ENCODE measurements at places on chromosomes 1 and 21.

DNA sequence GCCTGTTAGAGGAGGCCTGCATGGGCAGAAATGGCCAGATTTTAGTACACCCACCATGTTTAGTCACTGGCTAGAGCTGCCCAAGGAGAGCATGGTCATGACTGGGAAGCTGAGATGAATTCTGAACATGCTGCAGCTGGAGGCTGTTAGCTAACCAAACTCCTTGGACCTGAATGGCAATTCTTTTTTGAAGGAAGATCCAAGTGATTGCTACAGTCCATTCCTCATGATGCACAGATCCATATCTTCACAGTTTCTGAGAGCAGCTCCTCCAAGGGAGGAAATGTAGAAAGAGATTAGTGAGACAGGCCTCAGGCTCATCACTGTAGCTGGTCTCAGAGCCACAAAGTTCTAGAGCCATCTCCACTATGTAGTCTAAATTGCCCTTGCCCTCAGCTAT lies 11.1 kb downstream of the ZFYVE9 start:
- peak; percentile 13 for DNase-seq

DNA sequence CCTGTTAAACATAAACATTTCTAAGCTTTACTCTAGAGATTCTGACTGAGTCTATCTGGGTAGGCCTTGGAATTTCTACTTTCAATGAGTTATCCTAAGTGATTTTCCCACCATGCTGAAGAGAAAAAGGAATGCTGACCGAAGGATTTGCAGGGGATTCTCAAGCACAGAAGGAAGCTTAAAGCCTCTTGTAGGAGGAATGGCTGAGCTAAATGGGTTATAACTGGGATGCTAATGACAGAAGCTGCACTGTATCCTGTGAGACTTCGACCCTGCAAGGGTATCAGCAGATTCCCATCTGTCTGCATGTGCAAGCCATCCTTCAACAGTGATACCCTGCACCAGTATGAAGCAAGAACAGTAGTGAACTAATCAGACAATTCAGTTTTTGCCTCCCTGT lies 35.4 kb downstream of the SLC35D1 start:
- no peak for DNase-seq

- no peak for DNase-seq
Observed at GRCh38 chr1:113993766-113994165, 14.5 kb downstream of the OLFML3 start.

DNA sequence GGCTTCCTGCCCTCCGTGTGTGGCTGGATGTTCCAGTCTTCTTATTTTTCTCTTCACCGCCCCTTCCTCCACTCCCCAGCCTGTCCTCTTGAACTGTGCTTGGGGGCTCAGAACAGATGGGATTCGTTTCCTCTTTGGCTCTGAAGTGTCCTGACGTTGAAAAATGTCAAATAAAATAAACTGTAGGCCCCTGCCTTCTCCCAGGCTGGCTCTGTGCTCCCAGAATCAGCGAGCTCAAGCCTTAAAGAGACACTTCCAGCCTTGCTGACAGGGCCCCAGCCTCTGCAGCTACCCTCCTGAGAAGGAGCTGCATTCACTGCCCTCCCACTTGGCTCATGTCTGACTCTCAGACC lies 104.2 kb upstream of the IPO9 start:
- DNase-seq, result no peak

DNA sequence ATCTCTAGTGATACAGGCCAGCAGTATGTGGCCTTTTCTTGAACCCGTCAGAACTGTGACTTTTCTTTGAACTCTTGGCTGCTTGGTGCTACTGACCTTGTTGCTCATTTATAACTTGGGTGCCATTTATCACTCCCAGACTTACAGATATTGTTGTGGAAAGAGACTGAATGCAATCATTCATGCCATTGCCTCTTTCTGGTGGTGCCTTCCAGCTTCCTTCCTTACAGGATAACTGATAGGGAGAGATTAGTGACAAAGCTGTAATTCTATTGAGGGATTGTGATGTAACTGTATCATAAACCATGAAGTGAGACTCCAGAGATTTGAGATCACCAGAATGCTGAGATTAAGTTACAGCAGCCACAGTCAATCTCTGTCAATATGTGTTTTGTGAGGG lies 256.5 kb downstream of the USP25 start:
- DNase-seq, result no peak

DNA sequence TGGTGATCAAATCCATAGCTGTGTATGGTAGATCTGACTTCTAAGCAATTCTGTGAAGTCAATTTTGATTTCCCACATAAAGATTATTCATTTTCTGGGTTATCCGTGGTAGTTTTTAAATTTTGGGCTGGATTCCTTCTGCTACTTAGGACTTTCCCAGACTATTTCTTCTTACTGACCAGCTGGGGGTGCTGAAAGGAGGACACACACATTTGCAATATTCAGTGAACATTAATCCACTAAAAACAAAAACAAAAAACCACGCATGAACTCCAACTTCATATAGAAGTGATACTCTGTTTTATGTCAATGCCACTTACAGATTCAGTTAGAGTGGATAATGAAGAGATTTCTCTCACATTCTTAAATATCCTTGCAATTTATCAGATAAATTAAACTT lies 105.4 kb downstream of the KCTD3 start:
- DNase-seq, result no peak

DNA sequence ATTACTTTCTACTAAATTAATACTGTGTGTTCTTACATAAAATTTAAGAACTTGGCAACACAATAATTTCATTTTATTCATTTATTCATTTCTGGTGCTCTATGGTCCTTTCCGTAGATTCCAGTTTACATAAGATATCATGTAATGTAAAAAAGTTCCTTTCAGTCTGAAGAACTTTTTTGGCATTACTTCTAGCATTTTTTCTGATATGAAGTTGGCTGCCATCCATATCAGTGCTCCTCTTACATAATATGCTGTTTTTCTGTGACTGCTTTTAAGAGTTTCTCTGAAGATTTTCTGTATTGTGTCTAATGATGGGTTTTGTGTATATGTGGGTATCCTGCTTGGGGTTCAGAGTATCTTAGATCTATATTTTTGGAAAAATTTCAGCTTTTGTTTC lies 34.8 kb downstream of the LIN9 start:
- DNase-seq, result no peak

DNA sequence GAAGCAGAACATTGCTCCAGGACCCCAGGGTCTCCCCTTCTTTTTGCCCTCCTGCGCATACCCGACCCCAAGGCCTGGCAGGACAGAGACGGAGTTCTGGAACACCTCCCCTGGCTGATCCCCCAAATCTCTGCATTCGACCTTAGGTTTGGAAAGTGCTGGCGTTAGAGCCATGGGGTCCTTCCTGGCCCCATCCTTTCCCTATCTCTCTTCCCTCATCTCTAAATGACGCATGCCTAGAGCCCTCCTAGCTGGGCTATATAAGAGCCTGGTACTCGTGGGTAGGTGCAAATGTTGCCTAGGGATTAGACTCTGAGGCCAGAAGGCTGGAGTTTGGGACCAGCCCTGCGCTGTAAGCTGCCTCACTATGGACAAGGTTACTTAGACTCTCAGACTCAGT lies 16.6 kb downstream of the SLC26A9 start:
- DNase-seq, result no peak

DNA sequence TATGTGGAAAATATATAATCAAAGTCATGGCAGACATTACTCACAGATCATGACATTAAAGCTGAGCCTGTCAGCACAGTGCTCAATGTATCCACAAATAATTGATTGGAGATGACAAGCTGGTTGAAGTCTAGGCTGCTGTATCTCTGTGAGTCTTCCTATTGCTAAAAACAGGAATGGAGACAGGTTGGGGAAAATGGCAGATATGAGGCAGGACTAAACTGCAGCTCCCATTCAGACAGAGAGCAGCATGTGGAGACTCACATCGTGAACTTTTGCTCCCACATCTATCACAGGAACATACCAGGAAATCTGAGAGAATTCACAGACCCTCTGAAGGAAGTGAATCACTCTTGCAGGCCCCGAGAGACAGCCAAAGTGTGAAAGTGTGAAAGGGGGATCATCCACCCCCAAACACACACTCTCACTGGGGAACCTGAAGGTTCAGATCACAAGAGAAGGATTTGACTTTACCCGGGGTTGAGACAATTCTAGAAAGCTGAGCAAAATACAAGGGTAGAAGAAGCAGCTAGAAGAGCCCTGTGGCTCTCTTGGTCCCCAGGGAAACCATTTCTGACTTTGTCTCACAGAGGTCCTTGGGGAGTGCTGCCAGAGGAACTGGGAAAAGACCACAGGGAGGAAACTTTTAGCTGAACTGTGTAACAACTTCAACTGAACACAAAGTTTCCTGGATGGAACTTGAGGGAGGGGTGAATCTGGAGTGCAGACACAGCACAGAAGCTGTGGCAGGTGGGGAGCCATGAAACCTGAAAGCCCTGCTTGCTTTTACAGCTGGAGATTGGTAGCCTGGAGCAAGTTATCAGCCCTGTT lies 173.4 kb downstream of the S1PR1 start:
- DNase-seq, result no peak

DNA sequence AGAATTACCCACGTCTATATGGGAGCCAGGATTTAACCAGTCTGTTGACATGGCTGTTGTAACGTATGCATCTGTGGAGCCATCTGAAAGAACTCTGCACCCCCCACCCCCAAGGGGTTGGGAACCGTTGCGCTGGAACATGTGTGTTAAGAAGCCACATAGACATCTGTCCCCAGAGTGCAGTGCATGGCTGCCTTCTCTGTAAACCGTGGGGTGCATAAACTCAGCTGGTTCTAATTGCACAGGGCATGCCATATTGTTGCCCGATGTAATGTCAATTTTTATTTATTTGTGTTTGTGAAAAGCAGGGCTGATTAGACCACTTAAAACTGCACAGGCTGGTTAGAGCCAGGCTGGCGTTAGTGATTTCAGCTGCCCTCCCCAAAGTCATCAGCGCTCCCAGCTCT lies 70.1 kb upstream of the ROR1 start:
- DNase-seq, result no peak

DNA sequence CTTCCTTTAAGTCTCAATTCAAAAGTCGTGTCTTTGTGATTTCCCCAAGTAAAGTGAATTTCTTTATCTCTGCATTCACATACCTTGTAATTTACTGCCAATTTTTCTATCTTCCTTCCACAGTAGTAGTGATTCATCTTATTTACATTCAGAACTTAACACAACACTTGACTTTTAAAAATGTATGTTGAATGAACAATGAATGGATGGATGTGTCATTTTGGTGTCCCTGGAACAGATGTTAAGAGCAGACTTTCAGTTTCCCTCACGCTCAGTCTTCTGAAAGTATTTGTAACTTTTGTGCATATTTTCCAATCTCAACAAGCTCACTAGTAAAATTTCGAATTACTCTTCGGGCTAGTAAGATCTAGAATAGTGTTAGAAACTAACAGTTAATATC lies 352.0 kb downstream of the HHIPL2 start:
- DNase-seq, result no peak

DNA sequence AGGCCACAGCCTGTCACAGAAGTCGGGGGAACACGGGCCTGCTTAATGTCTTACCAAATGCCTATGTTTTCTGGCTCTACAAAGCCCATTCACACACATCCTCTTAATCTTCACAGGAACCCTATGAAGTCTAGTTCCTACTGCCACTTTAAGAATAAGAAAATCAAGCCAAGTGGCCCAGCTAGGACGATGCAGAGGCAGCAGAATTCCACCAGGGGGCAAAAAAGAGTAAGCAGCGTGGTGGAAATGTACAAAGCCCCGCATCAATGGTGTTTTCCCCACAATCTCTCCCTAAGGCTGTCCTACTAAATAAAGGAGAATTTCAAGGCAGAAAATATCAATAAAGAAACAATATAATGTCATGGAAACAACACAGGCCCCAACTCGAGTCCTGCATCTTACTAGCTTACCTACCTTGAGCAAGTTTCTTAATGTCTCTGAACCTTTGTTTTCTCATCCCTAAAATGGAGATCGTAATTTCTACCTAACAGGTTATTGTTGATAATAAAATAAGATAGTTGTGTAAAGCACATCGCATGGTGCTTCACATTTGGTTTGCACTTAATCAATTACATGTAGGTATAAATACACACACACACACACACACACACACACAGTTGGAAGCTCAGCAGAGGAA lies 21.4 kb downstream of the SEC16B start:
- peak; percentile 58 for DNase-seq
